CD8-positive, alpha-beta memory T cell (primary cell): ENCODE measurements at places on chromosomes 11 and 22. TPM values are rescaled to one million over a fixed set of nuclear protein-coding genes. Genes with fewer than 3 reads are reported as not detected.
A peak's percentile ranks its signal among the peaks of the same experiment; 100 is the strongest.

- DNase-seq = peak; percentile 31
- no peak overlapping the region for H3K4me3 ChIP-seq
- no peaks in the 10 kb centered on the region for H3K27me3 ChIP-seq
- no peak overlapping the region for H3K27ac ChIP-seq
Measured at GRCh38 chr22:26461188-26461810, 22.3 kb downstream of the HPS4 start.

BIK gene
- 4.0 TPM for total RNA-seq

MISFA gene
- 0.96 TPM for total RNA-seq

GRCh38 chr11:2298795-2299761, 2.6 kb downstream of the C11orf21 start:
- H3K27me3 ChIP-seq = no peaks in the 10 kb centered on the region
- peaks cover 53% of the 10 kb centered on the region for H3K4me1 ChIP-seq

ZNF280B gene
- 3.0 TPM for total RNA-seq

- H3K27ac ChIP-seq = no peak overlapping the region
- no peaks in the 10 kb centered on the region for H3K4me1 ChIP-seq
- DNase-seq = no peak
- no peak overlapping the region for H3K4me3 ChIP-seq
- H3K36me3 ChIP-seq = no peaks in the 10 kb centered on the region
Measured at GRCh38 chr11:1269957-1270356, 39.5 kb downstream of the TOLLIP start.

DNA sequence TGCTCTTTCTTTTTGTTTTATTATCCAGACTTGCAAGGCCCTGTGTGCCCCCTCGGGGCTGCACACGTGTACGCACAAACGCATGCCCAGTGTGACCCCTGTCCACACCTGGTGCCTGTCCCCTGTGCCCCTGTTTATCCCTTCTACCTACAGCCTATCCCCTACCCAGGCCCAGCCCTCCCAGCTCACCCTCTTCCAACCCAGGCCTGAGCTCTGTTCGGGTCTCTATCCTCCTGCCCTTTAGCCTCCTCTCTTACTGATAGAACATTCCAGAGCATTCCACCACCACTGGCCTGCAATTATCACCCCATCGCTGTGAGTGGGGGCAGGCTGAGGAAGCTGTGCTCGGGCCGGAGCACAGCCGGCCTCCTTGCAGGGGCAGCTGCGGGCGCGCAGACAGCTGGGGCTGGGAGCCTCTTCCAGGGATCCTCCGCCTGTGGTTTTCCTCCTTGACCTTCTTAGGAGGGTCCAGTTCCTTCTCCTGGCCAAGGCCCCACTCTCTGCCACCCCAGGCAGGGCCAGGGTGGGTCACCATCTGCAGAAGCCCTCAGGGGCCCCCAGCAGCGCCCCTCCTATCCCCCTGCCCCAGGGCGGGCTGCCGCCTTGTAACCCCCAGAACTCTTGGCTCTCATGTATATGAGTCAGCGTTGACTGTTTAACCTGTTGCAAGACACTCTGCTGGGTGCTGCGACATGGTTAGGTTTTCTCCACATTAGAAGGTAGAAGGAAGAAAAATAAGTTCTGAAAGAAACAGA, 41.8 kb upstream of the KCNQ1OT1 start:
- H3K27me3 ChIP-seq = no peaks in the 10 kb centered on the region
- H3K36me3 ChIP-seq = no peaks in the 10 kb centered on the region
- H3K4me3 ChIP-seq = no peak overlapping the region
- peak overlapping the region; percentile 16 for H3K27ac ChIP-seq

GRCh38 chr22:41511521-41511968, 32.7 kb downstream of the POLR3H start:
- H3K4me1 ChIP-seq = no peaks in the 10 kb centered on the region
- no peak overlapping the region for H3K4me3 ChIP-seq
- no peaks in the 10 kb centered on the region for H3K27me3 ChIP-seq
- no peak for DNase-seq

GRCh38 chr22:29816539-29816938, 21.5 kb downstream of the ASCC2 start:
- H3K4me3 ChIP-seq = no peak overlapping the region
- no peak overlapping the region for H3K27ac ChIP-seq
- no peaks in the 10 kb centered on the region for H3K4me1 ChIP-seq

GRCh38 chr11:64438986-64439771, 80.2 kb downstream of the RPS6KA4 start:
- no peak overlapping the region for H3K27ac ChIP-seq
- no peaks in the 10 kb centered on the region for H3K4me1 ChIP-seq
- no peak for DNase-seq
- H3K4me3 ChIP-seq = no peak overlapping the region
- no peaks in the 10 kb centered on the region for H3K36me3 ChIP-seq

GRCh38 chr11:62857541-62857982, 18.2 kb upstream of the WDR74 start:
- peaks cover 33% of the 10 kb centered on the region for H3K4me1 ChIP-seq
- peaks cover 23% of the 10 kb centered on the region for H3K36me3 ChIP-seq
- no peak for DNase-seq
- no peak overlapping the region for H3K4me3 ChIP-seq

CECR2 gene
- not detected for total RNA-seq

DNA sequence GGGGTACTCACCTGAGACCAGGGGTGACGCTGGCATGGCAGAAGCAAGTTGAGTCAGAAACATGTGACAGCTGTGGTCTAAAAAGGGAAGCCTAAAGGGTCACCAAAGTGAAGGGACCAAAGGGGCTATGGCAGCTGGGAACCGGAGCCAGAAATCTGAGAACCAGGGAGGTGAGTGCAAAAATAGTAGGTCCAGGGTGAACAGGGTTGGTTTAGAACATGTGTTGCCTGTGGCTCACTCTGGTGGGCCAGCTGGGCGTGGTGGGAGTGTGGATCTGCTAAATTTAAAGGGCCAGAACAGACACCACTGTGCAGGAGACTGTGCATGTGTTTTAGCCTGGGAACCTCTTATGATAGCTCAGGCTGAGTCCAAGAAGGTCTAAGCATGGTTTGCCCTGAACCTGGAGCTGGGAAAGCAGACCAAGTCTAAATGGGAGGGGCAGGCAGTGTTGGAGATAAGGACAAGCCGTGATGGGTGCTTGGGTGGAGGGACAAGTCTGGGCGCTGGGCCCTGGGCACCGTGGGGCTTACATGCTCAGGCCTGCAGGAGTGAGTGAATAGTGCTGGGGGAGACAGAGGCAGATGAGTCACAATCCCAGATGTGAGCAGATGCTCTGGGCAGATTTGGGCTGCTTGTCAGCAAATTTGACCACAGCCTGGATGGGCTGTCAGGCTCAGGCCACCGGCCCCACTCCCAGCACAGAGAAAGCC, 41.4 kb upstream of the ZBED5 start:
- no peak overlapping the region for H3K4me3 ChIP-seq
- H3K36me3 ChIP-seq = no peaks in the 10 kb centered on the region
- DNase-seq = no peak
- peak overlapping the region; percentile 77 for H3K27ac ChIP-seq
- no peaks in the 10 kb centered on the region for H3K4me1 ChIP-seq
